ENCODE measurements at places on chromosomes 12 and 14.

DNA sequence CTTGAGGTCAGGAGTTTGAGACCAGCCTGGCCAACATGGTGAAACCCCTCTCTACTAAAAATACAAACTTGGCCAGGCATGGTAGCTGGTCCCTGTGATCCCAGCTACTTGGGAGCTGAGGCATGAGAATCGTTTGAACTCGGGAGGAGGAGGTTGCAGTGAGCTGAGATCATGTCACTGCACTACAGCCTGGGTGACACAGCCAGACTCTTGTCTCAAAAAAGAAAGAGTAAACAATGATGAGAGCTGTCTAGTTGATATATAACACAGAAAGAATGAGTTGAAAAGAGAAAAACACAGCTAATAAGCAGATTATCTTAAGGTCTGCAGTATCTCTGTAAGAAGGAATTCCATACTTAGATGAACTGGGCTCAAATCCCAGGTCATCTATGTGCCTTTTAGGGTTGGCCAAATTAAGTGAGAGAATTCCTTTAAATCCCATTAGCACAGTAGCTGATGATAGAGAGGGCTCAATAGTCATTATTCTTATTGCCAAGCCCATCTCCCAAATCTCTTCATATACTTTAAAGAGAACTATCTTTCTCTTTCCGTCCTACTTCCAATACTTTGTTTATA lies 31.1 kb upstream of the STRAP start:
- no peak for DNase-seq

- DNase-seq, result no peak
These were observed at the start of gene KCNK13 for GRCh38 chr14:90061685-90062126. TSS of gene KCNK13 (plus strand) at chr14:90061994. CDS start at chr14:90062206, 212 bp downstream.

- peak; percentile 7 for DNase-seq
These were observed 130.8 kb upstream of the TRHDE start for GRCh38 chr12:72141381-72141780.

GRCh38 chr12:38120438-38120837 lies 196.1 kb upstream of the ALG10B start:
- no peak for DNase-seq

DNA sequence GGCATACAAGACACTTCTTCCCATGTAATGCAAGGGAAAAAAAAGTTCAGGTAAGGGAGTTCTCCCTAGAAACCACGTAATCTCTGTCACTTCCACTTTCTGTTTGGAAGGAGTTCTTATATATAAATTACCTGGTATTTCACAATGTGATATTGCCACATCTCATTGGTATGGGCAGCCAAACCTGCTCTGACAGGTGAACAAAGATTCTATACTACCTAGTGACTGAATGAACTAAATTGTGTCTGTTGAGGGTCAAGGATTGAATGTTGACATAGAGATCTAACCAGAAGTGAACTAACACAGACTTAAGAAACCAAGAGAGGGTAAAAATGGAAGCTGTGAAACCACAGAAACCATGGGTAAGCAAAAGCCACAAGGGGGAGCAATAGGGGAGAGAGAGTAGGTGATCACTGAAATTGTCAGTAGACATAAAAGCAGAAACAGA lies 161.3 kb downstream of the RPL10L start:
- no peak for DNase-seq

DNA sequence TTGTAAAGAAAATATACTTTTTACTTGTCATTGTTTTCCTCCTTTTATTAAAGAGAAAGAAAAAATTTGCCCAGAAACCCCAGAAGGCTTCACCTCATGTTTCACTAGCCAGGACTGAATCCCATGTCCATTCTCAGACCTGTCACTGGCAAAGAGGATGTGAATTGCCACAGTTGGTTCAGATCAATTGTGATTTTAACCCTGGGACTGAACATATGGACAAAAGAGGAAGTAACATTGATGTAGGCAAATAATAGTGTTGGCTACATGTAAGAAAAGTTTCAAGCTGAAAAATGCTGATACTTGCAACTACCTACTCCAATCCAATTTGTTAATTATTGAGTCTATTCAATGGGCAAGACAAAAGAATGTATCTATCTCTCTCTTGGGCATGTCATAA lies 8.6 kb upstream of the CCDC196 start:
- DNase-seq, result no peak

- DNase-seq, result no peak
These were observed 1.5 kb downstream of the MYF6 start for GRCh38 chr12:80708975-80709328.

Data from astrocyte of the spinal cord (primary cell).